KBM-7 (cell line): ENCODE measurements at places on chromosomes 7 and 10.

DNA sequence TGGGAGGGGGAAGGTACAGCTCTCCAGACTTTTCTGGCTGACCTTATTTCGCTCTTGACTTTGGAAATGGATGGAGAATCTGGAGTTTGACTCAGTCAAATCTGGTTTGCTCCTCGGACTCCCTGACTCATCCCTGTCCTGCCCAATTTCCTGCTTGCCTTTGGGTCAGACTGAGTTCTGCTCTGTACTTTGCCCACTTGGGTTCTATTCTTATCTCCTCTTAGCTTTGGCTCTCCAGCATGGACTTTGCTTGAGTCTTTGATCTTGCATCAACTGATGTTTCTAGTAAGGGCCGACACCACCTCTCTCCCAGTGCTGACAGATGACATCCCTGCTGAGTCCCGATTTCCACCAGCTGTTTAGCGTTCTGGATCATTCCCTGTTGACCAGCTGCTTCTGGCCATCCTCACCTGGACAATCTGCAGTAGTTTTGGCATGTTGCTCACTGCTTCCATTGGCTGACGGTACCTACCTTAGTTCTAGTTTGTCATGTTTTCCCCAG lies 335.3 kb downstream of the SUGCT start:
- no peak for DNase-seq

- DNase-seq = no peak
Observed at GRCh38 chr10:119865699-119866240, 6.9 kb downstream of the MCMBP start.

- peak; percentile 27 for DNase-seq
Observed at GRCh38 chr10:62554632-62555199, 180.5 kb downstream of the ZNF365 start.

DNA sequence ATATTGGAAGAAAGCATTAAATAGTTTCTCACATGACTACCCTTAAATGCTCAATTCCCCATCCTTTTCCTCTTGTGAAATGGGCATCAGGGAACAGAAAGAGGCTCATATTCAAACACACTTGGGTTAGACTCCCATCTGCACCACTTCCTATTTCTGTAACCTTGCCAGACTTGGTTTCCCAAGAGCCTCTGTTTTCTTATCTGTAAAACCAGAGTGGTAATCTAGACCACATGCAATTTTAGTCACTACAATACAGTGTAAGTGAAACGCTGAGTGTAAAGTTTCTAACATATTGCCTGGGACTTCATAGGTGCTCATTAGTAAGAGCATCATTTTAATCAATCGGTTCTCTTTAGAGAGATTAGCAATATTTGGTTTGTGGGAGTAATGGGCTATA lies 136.3 kb downstream of the SORCS1 start:
- no peak for DNase-seq

DNA sequence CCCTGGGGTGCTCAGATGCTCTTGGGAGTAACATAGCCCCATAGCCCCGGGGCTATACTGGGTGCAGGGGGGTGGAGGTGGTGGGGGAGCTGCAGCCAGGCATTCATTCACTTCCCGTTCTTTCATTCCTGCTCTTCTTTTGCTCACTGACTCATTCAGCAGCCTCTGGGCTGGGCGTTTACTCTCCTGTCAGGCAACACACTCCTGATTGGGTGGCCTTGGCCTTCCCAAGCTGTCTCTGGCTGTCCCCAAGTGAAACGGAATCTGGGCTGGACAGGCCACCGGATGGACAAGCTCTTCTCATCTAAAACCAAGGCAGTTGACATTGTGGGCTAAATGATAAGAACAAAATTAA lies 34.6 kb downstream of the CHST3 start:
- no peak for DNase-seq

DNA sequence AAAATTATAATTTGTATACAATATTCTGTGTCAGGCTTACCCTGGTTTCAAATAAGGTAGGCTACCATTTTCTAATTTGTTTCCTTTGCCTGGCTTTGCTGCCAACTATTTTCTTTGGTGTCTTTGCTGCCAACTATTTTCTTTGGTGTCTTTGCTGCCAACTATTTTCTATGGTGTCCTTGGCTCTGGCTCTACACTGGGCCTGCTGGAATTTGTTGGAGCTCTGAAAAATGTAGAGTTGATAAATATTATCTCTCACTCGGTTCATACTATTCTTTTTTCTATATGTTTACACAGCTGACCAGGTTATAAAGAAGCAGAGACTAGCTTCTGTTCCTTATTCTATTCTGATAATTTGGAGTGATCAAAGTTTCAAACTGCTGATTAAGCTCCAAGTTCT lies 768.0 kb upstream of the PHF14 start:
- no peak for DNase-seq

- DNase-seq = no peak
Observed at GRCh38 chr7:146136357-146136875, 19.8 kb downstream of the CNTNAP2 start.

GRCh38 chr10:68231817-68232251 lies at the start of gene ATOH7:
Gene ATOH7, minus strand, starts transcription at chr10:68232113. Its CDS starts 436 bp downstream, at chr10:68231677.
- DNase-seq = no peak

GRCh38 chr7:128459394-128459878 lies 3.8 kb downstream of the HILPDA start:
- peak; percentile 87 for DNase-seq

- no peak for DNase-seq
Observed at GRCh38 chr7:20698469-20698868, 83.0 kb downstream of the ABCB5 start.

GRCh38 chr10:88983206-88983605 lies 7.4 kb upstream of the FAS start:
- no peak for DNase-seq

- no peak for DNase-seq
Observed at GRCh38 chr10:88111294-88111693, 247.9 kb downstream of the PTEN start.

DNA sequence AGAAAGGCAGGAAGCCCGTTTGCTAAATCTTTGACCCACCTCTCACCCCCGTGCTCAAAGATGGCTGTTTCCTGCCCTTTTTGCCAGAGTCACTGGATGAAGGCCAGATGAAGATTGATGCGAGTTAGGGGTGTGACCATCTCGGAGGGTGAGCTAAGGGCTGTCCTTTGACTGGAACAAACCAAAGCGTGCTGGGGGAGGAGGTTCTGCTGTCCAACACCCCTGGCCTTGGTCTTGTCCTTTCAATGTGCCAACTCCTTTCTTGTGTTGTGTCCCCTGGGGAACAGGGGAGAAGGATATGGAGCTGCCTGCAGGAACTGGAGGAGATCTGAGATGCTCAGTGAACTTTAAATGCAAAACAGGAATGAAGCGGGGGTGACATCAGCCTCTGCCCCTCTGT lies 90.3 kb upstream of the ADAM12 start:
- DNase-seq = no peak

DNA sequence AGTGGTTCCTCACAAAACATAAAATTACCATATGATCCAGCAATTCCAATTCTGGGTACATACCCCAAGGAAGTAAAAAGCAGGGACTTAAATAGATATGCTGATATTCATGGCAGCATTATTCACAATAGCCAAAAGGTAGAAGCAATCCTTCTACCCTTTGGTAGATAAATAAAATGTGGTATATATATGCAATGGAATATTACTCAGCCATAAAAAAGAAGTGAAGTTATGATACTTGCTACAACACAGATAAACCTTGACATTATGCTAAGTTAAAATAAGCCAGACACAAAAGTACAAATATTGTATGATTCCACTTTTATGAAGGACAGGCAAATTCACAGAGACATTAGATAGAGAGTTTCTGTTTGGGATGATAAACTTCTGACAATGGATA lies 13.3 kb downstream of the JMJD1C start:
- no peak for DNase-seq

GRCh38 chr7:151178236-151178635 lies 8.8 kb downstream of the ASB10 start:
- no peak for DNase-seq

- no peak for DNase-seq
Observed at GRCh38 chr10:75826846-75827245, 395.4 kb downstream of the LRMDA start.

DNA sequence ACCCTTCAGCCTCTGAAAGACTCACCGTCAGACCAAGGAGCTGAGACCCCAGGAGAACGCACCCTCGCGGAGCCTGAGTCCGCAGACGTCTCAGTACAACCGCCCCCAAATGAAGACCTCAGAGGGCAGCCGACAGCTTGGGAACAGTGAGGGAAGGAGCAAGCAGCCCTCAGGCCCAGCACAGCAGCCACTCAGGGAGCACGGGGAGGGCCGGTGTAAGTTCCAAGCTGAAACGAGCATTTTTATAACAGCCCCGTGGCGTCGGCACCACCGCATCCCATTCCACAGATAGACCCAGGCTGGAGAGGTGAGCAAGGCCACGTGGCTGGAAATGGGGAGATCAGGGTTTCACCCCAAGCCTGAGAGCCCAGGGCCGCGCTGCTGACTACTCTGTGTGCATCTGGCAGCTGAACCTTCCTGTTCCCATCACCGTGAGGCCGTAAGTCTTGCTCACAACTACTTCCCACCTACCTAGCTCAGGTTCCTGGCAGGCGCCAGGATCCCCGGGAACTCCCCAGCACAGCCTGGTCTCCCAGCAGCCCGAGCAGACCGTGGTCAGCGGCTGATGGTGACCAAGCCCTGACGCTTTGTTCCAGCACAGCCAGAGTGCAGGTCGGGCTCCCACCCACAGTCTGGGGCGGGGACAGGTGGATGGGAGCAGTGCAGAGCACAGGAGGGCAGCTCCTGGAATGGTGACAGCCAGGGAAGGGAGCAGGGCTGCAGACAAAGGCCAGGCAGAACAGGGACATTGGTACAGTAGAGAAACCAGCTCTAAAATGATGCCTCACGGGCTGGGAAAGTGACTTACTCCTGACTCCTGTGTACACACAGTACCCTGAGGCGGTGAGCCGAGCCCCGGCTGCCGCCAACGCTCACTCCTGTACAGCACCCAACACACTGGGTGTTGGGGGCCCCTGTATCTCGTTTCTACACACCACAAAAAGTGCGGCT lies 6.1 kb upstream of the NOM1 start:
- DNase-seq = no peak

- DNase-seq = no peak
Observed at GRCh38 chr7:12995912-12996469, 308.6 kb downstream of the ARL4A start.
